RWPE1 (cell line): ENCODE measurements at places on chromosomes 16 and 17.

DNA sequence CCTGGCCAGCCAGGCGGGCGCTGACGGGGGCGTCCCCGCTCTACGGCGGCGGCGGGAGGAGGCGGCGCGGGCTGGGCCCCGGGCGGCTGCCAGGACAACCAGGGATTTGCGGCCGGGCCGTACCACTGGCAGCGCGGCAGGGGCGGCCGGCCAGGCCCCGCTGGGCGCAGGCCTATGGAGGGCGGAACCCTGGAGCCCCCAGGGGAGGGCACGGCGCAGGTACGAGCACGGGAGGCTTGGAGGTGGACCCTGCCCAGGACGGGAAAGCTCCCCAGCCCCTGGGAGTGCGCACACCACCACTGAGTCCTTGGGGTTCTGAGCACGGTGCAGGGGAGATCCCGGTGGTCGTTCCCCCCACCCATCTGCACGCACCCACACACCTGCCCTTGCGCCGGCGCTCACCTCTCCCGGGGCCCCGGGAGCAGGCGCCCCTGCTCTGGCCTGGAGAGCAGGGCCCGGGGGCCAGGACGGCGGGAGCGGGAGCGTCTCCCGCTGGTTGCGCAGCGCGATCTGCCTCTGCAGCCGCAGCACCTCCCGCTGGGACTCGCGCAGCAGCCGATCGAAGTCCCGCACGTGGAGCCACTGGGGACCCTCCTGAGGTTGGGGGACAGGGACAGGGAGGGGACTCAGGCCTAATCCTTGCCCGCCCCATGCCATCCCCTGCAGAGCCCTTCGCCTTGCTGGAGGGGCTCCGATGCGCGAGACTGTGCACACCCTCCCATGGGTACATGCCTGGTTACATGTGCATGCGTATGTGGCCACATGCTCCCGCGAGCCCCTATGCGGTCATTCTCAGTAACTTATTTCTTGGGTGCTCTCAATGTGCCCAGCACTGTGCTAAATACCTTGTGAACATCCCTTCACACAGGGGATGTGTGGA is 3.9 kb downstream of the TSPOAP1 start:
- no peak for DNase-seq

DNA sequence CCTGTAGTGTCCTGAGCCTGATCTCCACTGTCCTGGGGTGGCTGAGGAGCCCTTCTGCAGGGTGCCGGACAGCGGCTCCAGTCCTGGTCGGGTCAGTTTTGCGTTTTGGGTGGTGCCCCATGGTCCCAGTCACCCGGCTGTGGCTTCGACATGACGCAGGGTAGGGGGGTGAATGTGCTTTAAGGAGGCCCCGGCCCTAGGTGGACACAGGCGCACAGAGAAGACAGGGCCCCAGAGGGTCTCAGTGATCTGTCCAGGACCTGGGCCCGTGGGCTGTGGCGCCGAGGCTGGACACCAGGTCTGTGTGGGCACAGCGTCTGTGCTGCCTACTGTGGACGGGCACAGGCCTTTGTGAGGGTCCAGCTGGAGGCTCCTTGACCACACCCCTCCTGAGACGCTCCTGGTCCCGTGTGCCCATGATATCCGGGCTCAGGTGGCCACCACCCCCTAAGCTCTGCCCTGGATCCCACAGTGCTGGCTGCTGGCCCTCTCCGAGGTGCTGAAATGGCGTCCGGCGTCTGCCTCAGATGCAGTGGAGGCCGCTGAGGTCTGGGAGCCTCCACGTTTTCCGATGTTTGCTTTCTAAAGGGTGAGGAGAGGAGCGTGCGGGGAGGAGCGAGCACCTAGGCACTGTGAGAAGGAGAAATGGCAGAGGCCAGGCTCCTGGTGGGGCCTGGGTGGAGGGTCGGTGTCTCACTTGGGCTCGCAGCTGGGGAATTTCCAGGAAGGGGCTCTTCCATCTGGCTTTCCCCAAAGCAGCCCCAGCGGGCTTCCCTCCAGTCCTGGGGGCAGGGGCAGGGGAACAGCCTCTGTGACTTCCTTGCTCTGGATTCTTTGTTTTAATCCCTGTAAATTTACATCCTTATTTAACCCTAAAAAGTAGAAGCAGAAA is 56.1 kb upstream of the ACSF3 start:
- DNase-seq: peak; percentile 20

GRCh38 chr17:63480192-63480784 is 3.4 kb downstream of the ACE start:
- DNase-seq: no peak

DNA sequence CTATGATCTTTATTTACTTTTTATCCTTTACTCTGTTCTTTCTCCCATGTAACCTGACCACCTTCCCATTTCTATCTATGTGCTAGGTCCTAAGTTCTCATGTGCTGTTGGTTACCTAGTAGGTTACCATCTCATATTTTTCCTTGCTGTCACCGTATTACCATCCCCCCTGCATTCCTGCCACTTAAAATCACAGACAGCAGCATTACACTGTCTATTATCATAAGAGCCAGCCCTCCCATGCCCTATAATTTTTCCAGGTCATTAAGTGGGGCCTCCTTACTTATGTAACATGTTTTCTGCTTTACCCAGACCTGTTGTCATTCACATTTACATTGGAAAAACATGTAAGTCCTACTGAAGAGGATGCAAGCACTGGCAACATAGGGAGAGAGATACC is 202.9 kb downstream of the HS3ST3A1 start:
- no peak for DNase-seq
